ENCODE measurements at places on chromosomes 6 and 20.

DNA sequence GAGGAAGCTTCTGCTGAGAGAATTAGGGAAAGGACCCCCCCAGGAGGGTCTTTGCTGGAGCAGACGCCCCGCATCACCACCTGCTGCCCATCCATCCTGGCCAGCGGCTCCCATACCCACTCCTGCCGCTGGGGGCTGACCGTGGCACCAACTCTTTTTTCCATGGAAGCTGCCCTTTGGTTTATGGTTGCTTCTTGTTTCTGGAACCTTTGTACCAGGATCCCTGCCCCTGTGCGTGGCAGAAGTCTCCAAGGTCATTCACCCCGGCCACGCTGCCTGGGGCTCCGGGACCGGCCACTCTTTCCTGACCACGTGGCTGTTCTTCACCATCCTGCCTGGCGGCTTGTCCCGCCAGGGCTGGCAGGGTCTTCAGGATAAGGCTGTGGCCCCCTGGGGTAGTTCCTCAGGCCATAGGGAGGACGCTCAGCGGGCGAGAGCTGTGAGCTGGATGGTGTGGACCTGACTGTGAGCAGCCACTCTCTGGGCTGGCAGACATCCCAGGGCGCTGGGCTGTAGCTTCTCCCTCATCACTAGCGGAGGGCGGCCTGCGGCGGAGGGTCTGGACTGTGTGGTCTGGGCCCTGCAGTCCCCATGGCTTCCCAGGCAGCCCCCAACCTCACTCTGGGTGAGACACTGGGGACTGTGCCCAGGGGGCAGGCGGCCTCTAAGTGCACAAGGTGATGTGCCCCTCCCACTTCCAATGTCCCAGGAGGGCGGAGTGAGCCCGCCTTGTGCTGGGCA is 22.8 kb upstream of the RBBP8NL start:
- DNase-seq: no peak

DNA sequence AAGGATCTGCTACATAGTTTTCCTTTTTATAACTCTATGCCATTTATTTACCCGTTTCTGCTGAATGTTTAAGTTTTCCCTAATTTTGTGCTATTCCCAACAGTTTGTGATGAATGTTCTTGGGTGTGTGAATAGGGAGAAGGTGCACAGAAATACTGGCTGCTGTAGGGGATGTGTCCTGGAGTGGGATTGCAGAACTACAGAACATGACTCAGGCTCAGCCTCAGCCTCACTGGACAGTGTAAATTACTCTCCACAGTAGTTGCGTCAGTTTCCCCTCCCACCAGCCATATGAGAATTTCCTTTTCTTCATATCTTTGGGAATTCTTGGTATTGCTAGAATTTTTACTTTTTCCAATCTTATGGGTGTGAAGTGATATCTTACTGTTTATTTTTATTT is 57.0 kb downstream of the SLX4IP start:
- DNase-seq: peak; percentile 64

DNA sequence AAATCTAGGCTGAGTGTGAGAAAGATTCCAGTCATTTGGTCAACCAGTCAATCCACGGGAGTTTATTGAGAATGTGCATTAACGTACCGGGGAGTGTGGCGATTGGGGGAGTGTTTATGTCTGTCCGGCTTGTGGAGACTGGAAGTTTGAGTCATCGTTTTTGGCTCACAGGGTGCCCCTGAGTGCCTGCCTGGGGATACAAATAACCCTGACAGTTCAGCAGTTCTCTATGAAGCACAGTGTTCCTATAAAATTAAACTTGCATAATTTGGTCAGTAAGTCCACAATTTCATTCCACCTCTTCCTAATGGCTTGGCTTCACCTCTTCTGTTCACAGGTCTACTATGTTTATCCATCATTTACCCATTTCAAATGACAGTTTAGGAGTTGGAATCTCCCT is 72.6 kb upstream of the PLEKHG1 start:
- no peak for DNase-seq

- DNase-seq: no peak
Observed at GRCh38 chr20:54920491-54920890, 445.1 kb downstream of the DOK5 start.

DNA sequence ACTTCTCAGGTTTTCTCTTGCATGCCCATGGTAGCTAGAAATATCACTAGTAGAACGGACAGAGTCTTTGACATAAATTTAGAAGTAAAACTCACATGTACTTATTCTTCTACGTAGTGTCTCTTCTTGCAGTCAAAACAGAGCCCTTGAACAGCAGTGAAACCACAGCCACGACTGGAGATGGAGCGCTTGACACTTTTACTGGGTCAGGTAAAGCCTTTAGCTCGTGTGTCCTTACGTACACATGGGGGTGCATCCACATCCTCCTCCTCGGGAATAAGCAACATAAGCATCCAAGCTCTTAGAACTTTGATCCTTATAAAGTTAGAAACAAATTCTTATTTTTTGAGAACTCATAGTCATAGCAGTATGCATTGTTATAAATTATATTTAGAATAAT is 215.3 kb downstream of the EYA4 start:
- no peak for DNase-seq

- no peak for DNase-seq
Observed at GRCh38 chr6:2108700-2109306, 136.6 kb downstream of the GMDS start.

- no peak for DNase-seq
Observed at GRCh38 chr6:10725044-10725443, 2.2 kb downstream of the TMEM14C start.

DNA sequence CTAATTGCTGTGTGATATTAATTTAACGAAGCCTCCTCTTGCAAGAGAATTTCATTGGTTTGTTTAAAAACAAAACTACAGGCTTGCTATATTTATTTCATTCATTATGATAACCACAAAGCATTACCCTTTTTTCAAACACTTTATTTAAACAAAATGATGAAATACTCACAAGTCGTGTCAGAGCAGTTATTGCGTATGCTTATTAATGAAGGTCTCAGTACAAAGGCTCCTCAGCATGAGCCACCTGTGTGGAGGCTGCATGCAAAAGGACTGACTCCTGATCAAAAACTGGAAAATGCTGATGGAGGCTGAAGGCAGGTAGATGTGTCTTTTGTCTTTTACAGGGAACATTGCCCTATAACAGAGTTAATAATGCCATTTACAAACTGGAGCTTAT is 130.5 kb downstream of the CRYBG1 start:
- no peak for DNase-seq

GRCh38 chr6:12811519-12811918 is 95.0 kb downstream of the PHACTR1 start:
- no peak for DNase-seq

- DNase-seq: no peak
Observed at GRCh38 chr20:8938532-8938931, 130.4 kb upstream of the PLCB4 start.

GRCh38 chr20:39103732-39104131 is 141.6 kb downstream of the DHX35 start:
- DNase-seq: no peak

DNA sequence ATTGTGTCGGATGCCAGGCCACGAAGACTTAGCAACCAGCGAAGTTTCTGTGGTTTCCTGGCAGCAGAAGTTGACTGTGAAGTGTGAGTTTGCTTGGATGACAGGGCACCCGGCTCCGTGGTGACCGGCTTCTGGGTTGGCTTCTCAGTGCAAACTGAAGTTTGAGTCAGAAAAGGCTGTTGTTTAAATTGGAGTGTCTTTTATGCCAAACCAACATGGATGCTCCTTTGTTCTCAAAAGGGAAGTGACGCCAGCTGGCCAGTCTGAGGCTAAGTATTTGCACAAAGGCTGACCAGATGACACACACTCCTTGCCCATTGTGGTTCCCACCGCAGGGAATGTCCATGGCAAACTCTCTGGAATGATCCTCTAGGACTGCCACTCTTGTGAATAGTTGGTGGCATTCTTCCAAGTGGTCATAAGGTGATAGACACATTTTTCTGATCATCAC is 164.8 kb upstream of the QKI start:
- peak; percentile 32 for DNase-seq

DNA sequence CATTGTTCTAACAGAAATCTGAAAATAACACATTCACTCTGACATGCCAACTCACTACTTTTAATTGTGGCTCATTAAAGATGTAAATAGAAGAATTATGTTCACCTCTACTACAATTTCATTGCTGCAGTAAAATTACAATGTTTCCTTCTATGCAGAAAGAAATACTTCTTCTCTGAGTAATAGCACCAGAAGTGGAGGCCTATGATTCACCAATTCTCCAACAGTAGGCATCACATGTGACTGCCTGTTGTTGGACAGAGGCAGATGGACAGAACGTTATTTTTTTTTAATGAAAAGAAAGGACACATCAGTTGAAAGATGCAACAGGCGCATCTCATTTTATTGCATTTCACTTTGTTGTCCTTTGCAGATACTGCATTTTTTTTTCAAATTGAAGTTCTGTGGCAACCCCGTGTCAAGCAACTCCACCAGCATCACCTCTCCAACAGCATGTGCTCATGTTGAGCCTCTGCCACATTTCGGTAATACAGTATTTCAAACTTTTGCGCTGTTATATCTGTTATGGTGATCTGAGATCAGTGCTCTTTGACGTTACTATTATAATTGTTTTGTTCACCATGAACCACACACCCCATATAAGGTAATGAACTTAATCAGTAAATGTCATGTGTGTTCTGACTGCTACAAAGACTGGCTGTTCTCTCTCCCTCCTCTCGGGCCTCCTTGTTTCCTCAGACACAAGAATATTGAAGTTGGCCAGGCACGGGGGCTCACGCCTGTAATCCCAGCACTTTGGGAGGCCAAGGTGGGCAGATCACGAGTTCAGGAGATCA is 121.4 kb downstream of the ATXN1 start:
- peak; percentile 90 for DNase-seq

- no peak for DNase-seq
Observed at GRCh38 chr6:100618351-100618671, 153.6 kb upstream of the SIM1 start.

GRCh38 chr6:109979033-109979921 is 1.2 kb downstream of the GPR6 start:
- no peak for DNase-seq

- peak; percentile 98 for DNase-seq
Observed at GRCh38 chr20:31572701-31573554, 32.2 kb upstream of the ID1 start.

- DNase-seq: no peak
Observed at GRCh38 chr6:100458841-100459591, 5.7 kb downstream of the SIM1 start.

DNA sequence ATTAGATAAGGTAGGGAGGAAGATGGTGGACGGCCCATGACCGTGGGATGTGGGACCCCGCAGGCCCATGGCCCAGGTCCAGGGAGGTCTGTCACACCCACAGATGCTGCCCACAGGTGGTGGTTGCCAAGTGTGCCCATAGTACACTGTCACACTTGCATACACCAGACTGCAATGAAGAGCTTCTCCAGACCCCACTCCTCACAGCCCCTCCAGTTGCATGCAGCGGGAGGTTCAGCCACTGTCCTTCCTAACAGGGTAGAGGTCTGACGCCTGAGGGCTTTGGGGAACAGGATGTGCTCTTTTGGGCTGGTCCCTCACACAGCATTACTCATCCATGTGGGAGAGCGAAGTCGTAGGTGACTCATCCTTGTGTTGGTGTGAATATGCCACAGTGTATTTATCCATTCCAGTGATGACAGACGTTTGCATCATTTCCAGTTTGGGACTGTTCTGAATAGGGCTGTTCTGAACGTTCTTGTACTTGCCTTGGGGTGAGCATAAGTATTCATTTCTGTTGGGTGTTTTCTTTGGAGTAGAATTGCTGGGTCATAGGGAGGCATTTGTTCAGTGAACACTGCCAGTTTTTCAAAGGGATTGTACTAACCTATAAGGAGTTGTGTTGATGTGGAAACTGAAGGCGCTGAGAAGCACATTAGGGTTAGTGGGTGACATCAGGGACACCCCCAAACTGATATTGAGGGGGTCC is 10.1 kb upstream of the PYGB start:
- peak; percentile 100 for DNase-seq

DNA sequence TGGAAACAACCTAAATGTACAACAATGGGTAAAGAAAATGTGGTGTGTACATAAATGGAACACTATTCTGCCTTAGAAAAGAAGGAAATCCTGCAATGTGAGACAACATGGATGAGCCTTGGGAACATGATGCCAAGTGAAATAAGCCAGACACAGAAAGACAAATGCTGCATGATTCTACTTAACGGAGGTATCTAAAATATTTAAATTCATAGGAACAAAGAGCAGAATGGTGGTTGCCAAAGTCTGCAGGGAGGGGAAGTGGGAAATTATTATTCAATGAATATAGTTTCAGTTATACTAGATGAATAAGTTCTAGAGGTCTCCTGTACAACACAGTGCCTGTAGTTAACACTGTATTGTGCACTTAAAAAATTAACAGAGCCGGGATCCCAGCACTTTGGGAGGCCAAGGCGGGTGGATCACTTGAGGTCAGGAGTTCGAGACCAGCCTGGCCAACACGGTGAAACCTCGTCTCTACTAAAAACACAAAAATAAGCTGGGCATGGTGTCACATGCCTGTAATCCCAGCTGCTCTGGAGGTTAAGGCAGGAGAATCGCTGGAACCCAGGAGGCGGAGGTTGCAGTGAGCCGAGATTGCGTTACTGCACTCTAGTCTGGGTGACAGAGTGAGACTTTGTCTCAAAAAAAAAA is 71.4 kb upstream of the SNX9 start:
- no peak for DNase-seq

GRCh38 chr20:24677626-24678315 is 208.3 kb downstream of the SYNDIG1 start:
- no peak for DNase-seq

- peak; percentile 17 for DNase-seq
Observed at GRCh38 chr6:104623052-104623690, 236.5 kb downstream of the HACE1 start.

DNA sequence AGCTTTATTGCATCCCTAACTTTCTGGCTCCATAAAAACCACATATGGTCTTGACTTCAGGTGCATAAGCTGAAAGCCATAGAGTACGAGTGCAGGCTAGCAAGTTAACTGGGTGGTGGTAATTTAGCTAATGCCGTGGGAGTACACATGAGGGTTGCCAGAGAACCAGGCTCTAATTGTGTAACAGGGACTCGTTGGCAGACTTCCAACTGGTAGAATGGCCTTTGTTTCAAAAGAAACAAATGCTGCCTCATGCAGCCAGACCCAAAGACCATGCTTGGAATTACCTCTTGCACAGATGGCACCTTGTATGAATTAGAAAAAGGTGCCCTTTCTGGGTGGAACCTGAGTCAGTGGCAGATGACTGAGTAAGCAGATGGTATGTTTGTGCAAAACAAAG is 73.2 kb downstream of the LY86 start:
- no peak for DNase-seq

GRCh38 chr6:155962276-155962675 is 506.6 kb upstream of the NOX3 start:
- DNase-seq: no peak

DNA sequence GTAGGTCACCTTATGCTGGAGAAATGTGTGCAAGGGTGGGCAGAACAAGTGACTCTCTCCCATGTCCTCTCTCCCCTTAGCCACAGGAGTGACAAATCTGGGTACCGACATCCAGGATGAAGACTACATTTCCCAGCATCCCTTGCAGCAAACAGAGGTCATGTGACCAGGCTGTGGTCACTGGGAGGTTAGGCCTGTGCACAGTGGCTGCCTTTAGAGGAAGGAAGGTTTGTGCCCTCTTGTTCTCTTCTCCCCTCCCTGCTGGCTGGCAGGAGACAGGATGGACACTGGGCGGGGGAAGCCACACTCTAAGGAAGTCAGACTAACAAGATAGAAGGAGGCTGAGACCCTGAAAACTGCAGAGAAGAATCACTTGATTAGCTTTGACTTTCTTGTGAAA is 360.2 kb downstream of the PREX1 start:
- DNase-seq: no peak
